ENCODE measurements at places on chromosomes 3 and 15.

- DNase-seq, result no peak
These were observed 17.9 kb downstream of the TERC start for GRCh38 chr3:169746924-169747323.

- DNase-seq, result no peak
These were observed 132.2 kb downstream of the KLF13 start for GRCh38 chr15:31458596-31459399.

- DNase-seq, result no peak
These were observed 164.3 kb downstream of the NSMCE3 start for GRCh38 chr15:29105151-29105854.

DNA sequence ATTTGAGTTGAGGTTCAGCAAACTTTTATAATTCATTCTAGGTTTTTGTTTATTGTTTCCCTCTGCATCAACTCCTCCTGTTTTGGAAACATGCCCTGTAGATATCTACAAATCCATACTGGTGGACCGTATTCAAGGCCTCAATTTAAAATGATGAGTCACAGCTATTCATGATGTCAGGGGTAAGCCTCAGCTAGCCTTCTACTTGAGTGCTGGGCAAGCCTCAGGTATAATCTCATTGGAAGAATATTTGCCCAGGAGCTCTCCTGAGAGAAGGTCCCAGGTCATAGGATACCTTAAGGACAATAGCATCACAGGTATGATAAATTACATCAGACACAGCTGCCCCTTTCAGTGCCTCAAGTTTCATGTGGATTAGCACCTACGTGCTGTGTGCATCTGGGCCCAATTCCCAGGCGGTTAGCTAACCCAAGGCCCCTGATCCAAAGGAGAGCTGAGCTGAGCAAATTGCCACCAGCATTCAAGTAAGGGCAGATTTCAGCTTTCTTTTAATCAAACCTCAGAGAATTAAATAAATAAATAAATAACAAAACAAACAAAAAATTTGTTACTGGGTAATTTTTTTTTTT is 87.5 kb downstream of the KCNMB2 start:
- peak; percentile 6 for DNase-seq
